ENCODE measurements at places on chromosomes 1 and 21.

DNA sequence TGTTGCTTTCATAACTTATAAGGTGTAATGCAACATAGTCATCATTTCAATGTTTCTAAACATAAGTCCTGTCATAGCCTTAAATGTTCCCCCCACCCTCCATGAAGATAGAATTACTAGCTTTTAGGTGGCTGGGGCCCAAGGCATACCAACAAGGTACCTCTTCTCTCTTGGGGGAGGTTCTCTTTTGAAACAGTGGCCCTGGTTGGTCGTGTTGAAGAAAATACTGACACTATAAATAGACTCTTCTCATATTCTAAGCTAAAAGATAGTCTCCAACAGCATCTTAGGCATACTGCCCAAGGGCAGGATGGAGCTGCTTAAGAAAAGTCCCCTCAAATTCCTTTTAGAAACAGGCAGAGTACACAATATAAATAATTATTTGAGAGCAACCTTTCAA is 255.0 kb downstream of the FAF1 start:
- no peak for DNase-seq

GRCh38 chr21:18542081-18542480 is 138.5 kb upstream of the TMPRSS15 start:
- no peak for DNase-seq

- DNase-seq: no peak
Observed at GRCh38 chr1:208078752-208079151, 165.4 kb downstream of the PLXNA2 start.

DNA sequence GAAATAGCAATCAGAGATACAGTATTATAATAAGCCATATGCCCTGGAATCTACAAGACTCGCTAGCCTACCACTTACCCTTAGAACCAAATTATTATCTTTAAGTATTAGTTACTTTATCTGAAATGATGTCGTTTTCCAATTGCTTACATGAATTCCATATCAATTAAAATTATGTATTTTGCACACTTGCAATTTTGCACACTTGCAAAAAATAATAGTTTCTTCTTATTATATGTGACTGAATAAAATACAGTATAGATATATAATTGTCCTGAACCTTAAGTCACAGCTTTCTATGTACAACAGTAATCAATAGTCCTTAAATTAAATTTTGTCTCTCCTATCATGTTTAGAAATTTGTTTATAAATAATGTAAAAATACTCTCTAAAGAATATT is 2095.1 kb downstream of the NCAM2 start:
- DNase-seq: no peak

GRCh38 chr1:81809808-81810207 is 9.1 kb downstream of the ADGRL2 start:
- no peak for DNase-seq

DNA sequence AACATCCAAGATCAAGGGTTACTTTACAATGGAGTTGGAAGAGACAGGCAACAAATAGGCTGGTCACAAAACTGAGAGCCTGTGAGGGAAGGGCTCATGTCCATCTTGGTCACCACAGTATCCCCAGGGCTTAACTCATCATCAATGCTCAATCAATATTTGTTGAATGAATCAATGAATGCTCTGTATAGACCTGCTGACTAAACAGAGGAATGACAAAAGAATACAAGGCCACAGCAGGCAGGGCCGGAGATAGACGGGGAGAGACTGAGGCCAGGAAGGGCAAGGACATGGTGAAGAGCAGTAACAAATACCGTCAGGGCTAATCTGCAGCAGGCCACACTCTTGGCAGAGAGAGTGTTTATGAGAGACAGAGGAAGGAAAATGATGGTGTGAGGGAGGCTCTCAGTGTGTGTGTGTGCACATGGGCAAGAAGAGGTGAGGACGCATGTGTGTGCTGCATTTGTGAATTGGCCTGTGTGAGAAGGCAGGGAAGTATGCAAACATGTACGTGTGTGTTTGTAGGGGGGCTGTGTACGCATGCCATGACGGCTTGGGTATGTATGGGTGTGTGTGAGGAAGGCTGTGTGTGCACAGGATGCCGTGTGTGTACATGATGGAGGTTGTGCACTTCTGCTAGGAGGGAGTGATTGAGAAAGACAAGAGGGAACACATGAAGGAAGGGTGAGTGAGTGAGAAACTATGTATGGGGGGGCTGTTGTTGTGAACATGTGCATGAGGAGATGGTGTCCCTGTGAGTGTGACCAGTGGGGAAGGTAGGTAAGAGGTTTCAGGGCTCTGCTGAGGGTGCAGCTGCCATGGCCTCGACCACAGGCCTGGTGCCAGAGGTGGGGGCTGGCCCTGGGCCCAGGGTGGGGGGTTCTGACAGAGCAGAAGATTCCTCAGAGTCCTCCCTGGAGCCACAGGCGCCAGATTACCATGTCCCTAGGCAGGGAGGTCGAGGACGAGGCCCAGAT is 15.4 kb downstream of the AHDC1 start:
- no peak for DNase-seq

- DNase-seq: peak; percentile 2
Observed at GRCh38 chr1:153288634-153289275, 24.0 kb downstream of the PGLYRP3 start.

DNA sequence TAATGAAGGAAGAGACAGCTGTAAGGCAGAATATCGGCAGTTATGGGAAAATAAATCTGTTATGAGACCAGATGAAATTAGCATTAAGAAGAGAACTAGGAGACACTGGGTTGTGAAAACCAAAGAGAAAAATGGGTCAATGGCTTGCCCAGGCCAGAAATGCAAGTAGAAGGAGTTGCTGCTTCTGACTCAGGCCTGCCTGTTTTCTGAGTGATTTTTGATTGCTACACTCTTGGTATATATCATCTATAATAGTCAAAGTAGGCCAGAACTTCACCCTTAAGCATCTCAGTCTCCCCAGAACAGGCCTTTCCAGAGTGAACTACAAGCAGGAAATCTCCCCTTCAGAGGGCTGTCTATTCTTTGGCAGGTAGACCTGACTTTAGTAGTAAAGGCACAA is 107.0 kb downstream of the NRIP1 start:
- DNase-seq: no peak

DNA sequence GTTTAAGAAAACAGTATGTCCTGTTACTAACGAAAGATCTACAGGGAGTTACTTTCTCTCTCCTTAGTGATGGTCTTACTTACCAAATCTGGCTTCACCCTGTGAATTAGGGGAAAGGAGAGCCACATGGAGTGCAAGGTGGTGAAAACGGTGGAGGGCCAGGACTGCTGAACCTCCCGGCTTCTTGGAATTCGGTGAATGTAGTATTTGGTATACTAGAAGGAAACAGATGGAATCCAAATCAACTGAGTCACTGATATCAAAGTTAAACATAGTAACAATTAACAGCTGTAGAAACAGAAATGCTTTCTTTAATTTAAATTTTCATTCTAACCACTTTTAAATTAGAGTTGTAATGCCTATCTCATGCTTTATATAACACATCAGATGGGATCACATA is 45.7 kb downstream of the ALG14 start:
- DNase-seq: no peak

GRCh38 chr1:240280560-240281322 is 189.1 kb downstream of the FMN2 start:
- no peak for DNase-seq

- DNase-seq: no peak
Observed at GRCh38 chr1:169326956-169327268, 40.7 kb downstream of the NME7 start.

DNA sequence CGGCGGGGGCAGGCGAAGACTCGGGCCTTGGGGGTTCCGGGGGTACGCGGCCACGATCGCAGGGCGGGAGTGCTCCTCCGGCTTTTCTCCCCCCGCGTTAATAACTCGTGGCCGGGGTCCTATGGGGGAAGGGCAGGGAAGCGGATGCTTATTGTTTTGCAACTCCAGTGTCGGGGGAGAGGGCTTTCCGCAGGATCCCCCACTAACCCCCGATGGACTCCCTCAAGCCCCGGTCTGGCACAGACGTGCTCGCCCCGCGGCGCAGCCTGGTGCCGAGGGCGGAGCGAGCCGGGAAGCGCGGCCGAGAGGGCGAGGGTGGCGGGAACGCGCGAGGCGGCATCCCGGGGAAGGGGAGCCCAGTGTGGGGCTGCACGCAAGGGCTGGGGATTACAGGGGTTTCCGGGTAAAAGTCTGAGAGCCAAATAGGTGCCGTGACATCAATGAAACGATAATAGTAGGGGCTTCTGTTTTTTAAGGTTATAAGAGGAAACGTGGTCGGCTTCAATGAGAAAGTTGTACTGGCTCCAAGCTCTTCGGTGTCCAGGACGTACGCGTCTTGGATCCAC is 772 bp downstream of the UCK2 start:
- no peak for DNase-seq

GRCh38 chr1:42333662-42334239 is 1.3 kb downstream of the FOXJ3 start:
- no peak for DNase-seq

- DNase-seq: no peak
Observed at GRCh38 chr1:161427733-161428516, 60.2 kb upstream of the CFAP126 start.

DNA sequence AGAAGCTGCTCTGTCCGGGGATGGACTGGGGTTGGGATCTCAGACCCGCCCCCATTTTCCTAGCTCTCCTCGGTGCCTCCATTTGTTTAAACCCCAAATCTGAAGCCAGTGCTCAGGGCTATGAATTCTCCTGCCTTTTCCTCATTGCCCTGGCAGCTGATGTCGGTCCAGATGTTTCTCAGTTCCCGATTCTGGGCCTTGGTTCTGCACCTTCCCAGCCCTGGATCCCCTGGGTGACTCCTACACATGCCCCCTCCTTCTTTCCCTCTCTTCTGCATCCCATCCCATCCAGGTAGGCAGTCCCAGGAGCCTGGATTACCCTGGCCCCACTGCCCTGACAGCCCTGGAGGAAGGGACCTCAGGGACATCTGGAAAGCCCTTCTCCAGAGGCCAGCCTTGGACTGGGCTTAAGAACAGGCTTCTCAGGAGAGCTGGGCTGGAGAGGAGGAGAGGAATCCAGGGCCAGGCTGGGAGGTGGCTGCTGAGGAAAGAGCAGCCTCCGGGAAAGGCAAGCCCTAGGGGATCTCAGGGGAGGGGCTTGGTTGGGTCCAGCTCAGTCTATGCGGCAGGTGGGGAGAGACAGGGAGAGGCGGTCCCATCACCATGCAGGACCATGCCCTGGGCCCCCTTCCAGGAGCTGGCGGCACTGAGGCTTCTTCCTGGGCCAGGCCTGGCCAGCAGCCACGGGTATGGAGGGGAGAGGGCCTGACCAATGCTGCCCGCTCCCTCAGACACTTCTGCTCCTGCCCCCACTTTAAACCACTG is 6.8 kb upstream of the EPS8L3 start:
- DNase-seq: no peak

GRCh38 chr1:188895611-188896010 is 1582.1 kb downstream of the BRINP3 start:
- DNase-seq: no peak

- no peak for DNase-seq
Observed at GRCh38 chr21:34196996-34197395, 123.6 kb downstream of the MRPS6 start.

DNA sequence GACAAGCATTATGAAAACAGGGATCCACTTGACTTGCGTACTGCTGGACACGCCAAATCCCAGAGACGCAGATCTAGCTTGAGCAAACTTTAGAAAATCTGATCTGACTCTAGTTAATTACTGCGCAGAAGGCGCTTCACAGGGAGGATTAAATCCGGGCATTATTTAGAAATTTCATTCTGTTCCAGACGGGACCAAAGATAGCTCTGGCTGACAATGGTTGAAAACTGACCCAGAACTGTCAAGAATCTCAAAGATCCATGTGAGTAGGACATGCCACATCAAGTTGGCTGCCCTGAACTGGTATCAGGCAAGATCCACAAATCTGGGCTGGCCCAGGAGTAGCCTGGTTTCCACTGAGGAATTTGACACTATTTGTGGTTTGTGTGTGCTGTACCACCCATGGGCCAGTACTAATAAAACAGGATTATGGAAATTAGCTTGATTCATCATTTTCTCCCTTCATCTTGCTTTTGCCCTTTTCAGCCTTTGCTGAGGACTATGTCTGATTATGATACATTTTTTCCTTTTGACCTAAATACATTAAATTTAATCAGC is 171.0 kb downstream of the VAV3 start:
- no peak for DNase-seq

DNA sequence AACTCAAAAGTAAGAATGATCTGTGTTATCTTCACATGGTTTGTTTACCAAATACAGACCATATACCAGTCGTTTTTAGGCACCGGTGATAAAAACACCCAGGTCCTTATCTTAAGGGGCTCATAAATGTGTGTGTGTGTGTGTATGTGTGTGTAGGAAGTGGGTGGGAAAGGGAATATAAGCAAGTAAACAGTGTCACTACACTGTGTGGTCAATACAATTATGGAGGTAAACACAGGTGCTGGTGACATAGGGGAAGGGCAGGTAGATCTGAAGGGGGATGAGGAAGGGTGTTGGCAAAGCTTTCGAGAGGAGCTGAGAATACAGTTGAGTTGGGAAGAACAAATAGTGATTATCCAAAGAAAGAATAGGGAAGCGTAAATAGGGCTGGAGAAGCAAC is 19.1 kb upstream of the MRPS6 start:
- DNase-seq: no peak

- DNase-seq: no peak
Observed at GRCh38 chr1:203300441-203301330, 4.6 kb upstream of the BTG2 start.

- DNase-seq: no peak
Observed at GRCh38 chr1:29767769-29768425, 531.6 kb downstream of the PTPRU start.

- no peak for DNase-seq
Observed at GRCh38 chr1:224407571-224408293, 26.9 kb downstream of the WDR26 start.

All from stimulated activated CD4-positive, alpha-beta T cell treated with anti-CD3 and anti-CD28 coated beads, Interleukin-1b, Interleukin-23, amount 100 ng/mL, for 1 hour (primary cell).